ENCODE measurements at places on chromosomes 5 and 9.

GRCh38 chr5:64707191-64707590 lies 16.9 kb downstream of the SHISAL2B start:
- no peak for DNase-seq

- DNase-seq = no peak
Measured at GRCh38 chr5:119264186-119264585, 91.6 kb upstream of the TNFAIP8 start.

- no peak for DNase-seq
Measured at GRCh38 chr5:134099288-134099872, 15.1 kb upstream of the TCF7 start.

- DNase-seq = no peak
Measured at GRCh38 chr5:139867581-139867980, 72.0 kb downstream of the PSD2 start.

DNA sequence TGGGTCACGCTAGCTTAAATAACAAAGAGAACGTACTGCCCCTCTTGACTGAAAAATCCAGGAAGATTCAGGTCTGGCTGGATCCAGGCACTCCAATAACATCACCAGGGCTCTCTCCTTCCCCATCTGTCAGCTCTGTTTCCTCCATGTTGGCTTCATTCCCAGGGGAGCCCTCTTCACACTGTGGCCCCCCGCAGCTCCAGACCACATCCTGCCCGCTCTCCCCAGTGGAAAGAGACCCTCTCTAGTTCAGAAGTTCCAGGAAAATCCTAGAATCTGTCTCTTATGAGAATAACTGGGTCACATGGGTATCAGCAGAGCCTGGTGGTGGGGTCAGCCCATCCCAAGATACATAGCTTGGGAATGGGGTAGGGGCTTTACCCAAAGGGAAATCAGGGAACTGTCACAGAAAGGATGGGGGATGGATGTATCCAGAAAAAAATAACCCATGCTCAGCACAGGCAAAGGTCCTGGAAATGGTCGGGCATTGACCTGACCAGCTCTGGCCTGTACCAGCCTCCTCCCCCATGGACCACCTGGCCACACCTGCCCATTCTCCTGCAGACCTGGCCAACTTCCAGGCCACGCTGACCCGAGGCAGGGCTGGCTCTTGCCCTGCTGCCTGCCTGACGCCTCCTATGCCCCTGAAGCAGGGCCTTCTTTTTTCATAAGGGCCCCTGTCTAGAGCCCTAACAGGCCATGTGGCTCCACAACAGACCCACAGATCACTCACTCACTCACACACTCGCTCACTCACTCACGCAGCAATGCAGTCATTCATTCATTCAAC lies 65.9 kb downstream of the COL23A1 start:
- no peak for DNase-seq

- DNase-seq = no peak
Measured at GRCh38 chr5:79932510-79933504, 58.3 kb downstream of the MTX3 start.

DNA sequence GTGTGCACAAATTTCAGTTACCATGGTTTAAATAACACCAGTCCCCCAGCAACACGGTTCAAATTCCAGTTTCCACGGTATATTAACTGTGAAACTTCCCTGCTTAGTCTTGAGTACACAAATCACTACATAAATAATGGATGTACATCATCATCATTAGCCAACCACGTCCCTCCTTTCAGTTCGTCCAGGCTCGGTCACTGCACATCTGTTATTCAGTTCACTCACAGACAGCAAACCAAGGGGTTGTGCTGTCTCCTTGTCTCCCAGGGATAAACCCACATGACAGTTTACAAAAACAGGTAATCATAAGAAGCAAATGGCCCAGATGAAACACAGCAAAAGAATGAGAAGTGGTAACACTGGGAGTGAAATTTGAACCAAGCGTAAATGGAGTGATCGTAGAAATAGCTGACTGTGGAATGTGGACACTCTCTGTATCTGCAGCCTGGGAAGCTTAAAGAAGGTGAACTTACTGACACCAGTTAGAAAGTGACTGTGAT lies 61.0 kb upstream of the RAD23B start:
- DNase-seq = no peak

GRCh38 chr5:86716121-86716520 lies 98.4 kb downstream of the COX7C start:
- no peak for DNase-seq

GRCh38 chr5:110561510-110561909 lies 165.0 kb downstream of the TMEM232 start:
- DNase-seq = no peak

DNA sequence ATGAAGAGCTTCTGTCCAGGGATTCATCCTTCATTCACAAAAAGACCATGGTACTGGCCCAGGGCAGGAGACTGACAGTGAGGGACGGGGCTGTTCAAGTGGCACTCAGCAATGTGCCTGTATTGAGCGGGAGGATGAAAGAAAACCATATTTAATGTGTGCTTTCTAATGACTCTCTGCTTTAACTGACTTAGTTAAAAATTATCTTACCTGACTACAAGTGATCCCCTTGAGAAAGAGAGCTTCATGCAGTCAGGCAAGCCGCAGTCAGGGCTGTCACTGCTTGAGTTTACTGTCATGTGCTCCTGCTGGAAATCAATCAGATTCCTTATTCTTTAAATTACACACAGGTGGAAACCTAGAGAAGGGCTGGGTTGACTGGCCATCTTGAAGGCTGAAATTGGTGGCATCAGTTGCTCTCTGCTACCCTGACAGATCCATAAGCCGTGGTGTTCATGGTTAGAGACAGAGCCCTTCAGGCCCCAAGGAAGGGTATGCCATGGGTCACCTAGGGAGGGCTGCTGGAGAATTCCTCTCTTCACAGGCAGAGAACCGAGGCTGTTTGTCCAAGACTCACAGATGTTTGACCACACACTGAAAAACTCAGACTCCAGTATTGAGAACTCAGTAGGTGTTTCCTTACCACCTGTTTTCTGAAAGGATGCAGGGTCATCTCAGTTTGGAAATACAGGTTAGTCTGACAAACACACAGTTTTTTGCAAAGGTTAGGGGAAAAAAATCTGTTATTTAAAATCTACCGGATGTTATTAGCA lies 70.9 kb downstream of the TRIO start:
- no peak for DNase-seq

DNA sequence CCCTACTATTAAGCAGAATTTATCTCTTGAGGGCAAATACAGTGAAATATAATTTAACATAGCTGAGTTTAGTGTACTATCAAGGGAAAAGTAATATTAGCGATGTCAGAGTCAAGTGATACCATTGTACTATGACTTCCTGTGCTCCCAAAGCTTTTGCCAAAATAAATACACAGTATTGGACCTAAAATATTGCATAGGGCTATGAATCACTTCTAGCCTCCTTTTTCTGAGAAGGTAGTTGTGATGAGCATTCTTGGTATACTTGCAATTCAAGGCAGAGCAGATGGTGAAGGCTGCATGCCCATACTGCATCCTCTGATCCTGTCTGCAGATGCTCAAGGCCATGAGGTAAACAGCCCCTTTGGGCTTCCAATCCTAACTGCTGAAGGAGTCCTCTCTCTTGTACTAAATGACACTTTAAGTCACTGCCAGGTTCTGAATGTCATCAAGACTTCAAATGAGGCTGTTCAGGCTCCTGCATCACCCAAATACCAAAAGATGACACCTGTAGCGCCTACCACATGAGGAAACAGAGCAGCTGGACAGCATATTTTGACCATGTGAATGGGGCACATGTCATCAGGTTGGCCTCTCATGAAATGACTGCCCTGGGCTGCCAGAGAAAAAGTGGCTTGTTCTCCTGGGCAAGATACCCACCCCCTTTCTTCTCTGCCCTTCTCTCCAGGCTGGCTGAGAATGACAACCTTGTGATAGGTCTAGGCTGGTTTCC lies 29.7 kb upstream of the PPP2CA start:
- no peak for DNase-seq

- DNase-seq = no peak
Measured at GRCh38 chr5:109630093-109630492, 59.6 kb upstream of the MAN2A1 start.

DNA sequence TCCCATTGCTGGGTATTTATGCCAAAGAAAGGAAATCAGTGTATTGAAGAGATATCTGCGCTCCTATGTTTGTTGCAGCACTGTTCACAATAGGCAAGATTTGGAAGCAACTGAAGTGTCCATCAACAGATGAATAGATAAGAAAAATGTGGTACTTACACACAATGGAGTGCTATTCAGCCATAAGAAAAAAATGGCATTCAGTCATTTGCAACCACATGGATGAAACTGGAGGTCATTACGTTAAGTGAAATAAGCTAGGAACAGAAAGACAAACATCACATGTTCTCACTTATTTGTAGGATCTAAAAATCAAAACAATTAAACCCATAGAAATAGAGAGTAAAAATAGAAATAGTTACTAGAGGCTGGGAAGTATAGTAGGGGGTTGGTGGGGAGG lies 1133.1 kb upstream of the ACO1 start:
- no peak for DNase-seq

DNA sequence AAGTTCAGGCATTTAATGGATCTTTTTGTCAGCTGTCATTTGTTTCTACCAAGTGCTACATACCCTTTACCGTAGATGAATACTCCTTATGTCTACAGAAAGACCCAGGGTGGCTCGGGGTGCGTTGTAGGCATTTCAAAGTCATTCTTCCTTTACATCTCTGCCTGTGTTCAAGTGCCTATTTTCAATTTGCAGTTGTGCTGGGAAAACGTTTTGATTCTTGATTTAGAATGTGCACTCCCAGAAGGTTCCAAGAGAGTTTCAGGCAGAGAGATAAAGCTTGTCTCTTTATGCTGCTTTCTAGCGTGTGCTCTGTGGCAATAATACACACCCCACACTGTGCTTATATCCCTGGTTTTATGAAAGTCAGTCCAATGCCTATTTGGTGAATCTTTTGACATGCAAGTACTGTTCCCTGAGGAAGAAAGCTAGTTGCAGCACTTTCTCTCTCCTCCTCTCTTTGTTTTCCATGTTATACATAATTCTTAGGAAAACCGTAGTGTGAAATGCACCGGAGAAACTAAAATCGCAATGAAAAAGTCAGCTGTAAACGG lies 828.1 kb upstream of the ZNF608 start:
- DNase-seq = no peak

- no peak for DNase-seq
Measured at GRCh38 chr9:82081496-82081895, 92.9 kb downstream of the SPATA31D1 start.

DNA sequence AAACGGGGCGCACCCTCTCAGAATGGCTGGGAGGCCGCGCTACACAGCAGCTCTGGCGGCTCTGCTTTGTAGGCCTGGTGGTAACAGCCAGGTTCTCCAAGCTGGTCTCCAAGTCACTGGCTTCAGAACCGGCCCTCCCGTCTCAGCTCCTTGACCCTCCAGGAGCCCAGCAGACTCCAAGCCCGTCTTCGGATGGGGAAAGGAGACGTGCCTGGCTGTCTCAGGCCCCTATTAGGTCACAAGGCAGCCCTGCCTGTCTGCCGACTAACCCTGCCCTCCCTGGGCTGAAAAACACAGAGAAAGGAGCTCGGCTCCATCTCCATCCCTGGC lies 2.2 kb downstream of the ASB6 start:
- DNase-seq = no peak

GRCh38 chr9:134661791-134662142 lies 20.2 kb downstream of the COL5A1 start:
- no peak for DNase-seq

GRCh38 chr5:178237431-178238312 lies 5.1 kb upstream of the PHYKPL start:
- DNase-seq = no peak

GRCh38 chr9:94622087-94622800 lies 17.1 kb downstream of the FBP1 start:
- no peak for DNase-seq

GRCh38 chr5:142219146-142219545 lies 105.7 kb downstream of the SPRY4 start:
- no peak for DNase-seq

DNA sequence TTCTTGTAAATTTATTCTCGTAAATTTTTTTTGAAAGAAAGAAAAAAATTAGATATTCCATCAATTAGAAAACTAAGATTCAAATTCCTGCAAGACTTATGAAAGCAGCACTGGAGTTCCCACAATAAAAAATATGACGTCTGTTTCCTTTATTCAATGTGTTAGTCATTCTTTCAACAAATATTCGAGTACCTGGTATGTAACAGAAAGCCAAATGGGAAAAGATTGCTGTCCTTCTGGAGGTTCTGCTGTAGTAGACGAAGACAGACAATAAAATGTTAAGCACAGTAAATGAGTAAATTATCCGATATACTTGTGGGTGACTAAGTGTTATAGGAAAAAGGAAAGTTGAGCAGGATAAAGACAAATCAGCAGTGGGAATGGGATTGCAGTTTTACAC lies 92.2 kb downstream of the ADAMTSL1 start:
- no peak for DNase-seq

GRCh38 chr5:77146896-77147295 lies 59.8 kb upstream of the ZBED3 start:
- peak; percentile 37 for DNase-seq

GRCh38 chr9:89911721-89912604 lies 307.2 kb downstream of the GADD45G start:
- DNase-seq = no peak

GRCh38 chr5:91277840-91278239 lies 105.3 kb downstream of the ARRDC3 start:
- no peak for DNase-seq

- DNase-seq = no peak
Measured at GRCh38 chr9:132037458-132037857, 42.2 kb downstream of the MED27 start.

GRCh38 chr9:90092508-90092907 lies 487.7 kb downstream of the GADD45G start:
- peak; percentile 44 for DNase-seq

- DNase-seq = no peak
Measured at GRCh38 chr5:69206528-69207190, 17.3 kb downstream of the CENPH start.

GRCh38 chr5:80249901-80250300 lies 5.9 kb downstream of the SERINC5 start:
- DNase-seq = no peak

DNA sequence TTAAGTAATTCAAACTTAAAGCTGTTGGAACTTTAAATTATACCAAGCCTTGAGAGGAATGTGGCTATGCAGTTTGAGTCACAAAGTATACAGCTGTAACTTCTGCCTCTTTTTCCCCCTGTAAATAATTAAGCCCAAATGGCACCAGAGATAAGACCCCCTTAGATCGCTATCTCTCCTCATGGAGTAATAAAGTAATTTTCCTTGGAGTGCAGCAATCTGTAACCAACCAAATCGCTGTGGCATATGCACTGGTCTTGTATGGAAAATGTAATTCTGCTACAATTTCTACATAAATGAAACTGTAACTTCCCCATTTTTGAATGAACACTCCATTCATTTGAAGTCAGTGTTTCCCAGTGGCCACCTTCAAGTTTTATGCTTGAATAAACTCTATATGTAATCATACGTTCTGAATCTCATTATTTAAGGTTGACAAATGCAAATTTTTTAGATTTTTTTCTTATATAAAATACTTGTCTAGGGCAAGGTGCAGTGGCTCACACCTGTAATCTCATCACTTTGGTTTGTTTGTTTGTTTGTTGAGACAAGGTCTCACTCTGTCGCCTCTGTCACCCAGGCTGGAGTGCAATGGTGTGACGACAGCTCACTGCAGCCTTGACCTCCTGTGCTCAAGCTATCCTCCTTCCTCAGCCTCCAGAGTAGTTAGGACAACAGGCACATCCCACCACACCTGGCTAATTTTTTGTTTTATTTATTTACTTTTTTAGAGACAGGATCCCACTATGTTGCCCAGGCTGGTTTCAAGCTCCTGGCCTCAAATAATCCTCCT lies 12.3 kb downstream of the SUSD1 start:
- peak; percentile 70 for DNase-seq

Data from common myeloid progenitor, CD34-positive (primary cell).